ENCODE measurements at places on chromosomes 6 and 20.

DNA sequence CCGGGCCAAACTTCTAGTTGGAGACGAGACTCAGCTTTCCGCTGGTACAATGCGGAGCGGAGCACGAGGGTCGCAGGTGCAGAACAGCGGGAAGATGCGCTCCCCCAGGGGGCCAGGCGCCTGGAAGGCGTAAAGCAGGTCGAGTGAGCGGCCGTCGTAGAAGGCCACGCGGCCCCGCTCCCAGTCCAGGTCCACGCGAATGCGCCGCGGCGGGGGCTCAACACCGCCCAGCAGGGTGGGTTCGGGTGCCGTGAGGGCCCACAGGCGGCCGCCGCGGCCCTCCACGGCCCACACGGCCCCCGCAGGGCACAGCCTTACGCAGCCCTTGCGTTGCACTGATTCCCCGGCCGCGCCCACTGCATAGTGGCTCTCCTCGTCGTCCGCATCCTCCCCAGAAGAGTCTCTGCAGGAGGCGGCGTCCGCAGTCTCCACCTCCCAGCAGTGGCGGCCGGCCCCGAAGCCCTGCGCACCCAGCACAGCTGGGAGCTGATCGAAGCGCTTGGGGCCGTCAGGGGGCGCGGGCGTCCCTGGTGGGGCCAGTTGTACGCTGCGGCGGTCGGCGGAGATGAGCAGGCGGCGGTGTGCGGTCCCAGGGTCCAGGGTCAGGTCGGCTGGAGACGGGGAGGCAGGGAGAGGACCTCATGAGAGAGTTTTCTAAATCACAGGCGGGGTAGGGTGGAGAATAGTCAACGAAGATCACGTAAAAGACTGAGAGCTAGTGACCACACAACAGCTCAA lies 4.3 kb downstream of the PPP1R11 start:
- DNase-seq, result no peak

DNA sequence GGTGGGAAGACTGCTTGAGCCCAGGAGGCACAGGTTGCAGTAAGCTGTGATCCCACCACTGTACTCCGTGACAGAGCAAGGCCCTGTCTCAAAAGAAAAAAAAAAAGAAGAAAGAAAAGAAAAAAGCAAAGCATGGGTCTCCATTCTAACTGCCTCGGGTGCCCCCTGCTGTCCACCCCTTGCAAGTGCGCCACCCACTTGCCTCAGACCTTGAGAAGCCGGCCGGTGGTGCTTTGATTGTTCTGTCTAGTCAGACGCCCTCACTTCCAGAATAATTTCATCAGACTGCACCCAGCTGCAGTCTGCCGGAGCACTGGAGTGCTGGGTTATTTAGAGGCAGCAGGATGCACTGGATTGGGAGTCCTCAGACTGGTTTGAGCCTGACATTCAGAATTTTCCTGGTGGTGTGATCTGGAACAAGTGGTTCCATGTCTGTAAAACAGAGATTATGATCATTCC lies 17.6 kb upstream of the TM9SF4 start:
- DNase-seq, result peak; percentile 67

GRCh38 chr6:19214231-19214630 lies 622.9 kb upstream of the ID4 start:
- no peak for DNase-seq

GRCh38 chr6:75493400-75494064 lies at the start of gene FILIP1:
Gene FILIP1, minus strand, starts transcription at chr6:75493800. Its CDS starts 78,828 bp downstream, at chr6:75414972.
- DNase-seq, result peak; percentile 27

DNA sequence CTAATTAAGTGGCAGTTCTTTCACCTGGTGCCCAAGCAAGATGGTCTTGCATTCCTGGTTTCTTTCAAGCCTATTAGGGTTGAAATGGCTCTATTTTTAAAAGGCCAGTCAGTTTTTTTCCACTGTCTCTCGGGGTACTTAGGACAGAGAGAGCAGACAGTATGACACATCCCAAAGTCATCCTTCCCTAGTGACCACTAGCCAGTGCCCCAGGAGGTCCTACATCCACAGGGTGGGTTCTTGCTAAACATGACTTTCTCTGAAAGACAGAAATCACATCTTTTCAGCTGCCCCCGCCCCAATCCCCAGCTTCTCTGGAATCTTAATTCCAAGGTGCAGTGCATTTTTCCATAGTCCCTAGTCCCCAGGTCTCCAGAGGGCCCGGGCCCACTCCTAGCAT lies 192.4 kb downstream of the SLC24A3 start:
- DNase-seq, result no peak

GRCh38 chr6:92541448-92542060 lies 877.8 kb downstream of the EPHA7 start:
- DNase-seq, result peak; percentile 53

DNA sequence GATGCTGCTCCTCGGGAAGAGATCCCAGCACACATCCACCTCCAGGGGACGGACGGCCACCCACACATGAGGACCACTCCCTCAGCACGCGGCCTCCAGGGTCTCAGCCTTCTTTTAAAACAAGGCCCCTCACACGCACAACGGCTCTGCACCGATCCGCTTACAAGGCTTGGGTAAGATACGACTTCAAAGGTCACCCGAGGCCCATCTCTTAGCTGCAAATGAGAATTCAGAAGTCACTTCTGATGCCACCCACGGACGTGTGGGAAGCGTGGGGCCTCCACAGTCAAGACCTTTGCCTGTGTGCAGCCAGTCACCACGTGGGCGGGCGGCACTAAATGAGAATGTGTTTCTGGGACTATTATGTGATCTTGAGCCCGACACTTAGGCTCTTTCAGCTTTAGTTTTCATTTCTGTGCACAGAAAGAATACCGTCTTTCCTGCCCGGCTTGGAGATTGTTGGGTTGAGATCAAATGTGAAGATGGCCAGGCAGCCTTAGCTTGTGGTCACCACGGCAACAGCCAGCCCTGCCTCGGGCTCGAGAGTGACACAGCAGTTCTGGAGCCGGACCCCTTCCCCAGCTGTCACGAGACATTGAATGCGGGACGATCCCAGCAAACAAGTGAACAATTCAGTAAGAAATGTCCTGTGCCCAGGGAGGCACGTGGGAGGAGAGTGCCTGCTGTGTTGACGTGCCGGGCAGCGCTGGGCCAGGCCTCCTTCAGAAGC lies 91.6 kb downstream of the RAMACL start:
- no peak for DNase-seq
